ENCODE measurements at places on chromosomes 5 and 9. TPM values are rescaled to one million over a fixed set of nuclear protein-coding genes. Genes with fewer than 3 reads are reported as not detected.

Gene SLC1A1
- total RNA-seq: 27.1 TPM

Gene PKD2L2
- not detected for total RNA-seq

Gene FYB1
- total RNA-seq: 0.07 TPM

Gene DIMT1
- 54.3 TPM for total RNA-seq

Gene SPOCK1
- 216 TPM for total RNA-seq

Gene PITX1
- 0.57 TPM for total RNA-seq

Gene RASEF
- under 0.01 TPM for total RNA-seq

Gene PRR16
- total RNA-seq: 0.66 TPM

Gene C9orf40
- total RNA-seq: 6.6 TPM

Gene SERF1B
- total RNA-seq: 26.3 TPM

Gene BSPRY
- total RNA-seq: not detected

Gene OR1J2
- total RNA-seq: not detected

Gene FCN1
- not detected for total RNA-seq

Gene SLC34A1
- not detected for total RNA-seq

Gene CDC20B
- 0.13 TPM for total RNA-seq

Gene CCDC112
- 18.6 TPM for total RNA-seq

Gene NR6A1
- total RNA-seq: 1.2 TPM

Gene ANKRD33B
- total RNA-seq: 6.0 TPM

Gene ADRB2
- total RNA-seq: 4.1 TPM

Gene FAM153A
- not detected for total RNA-seq

Gene SOHLH1
- total RNA-seq: not detected

Gene TMEM174
- total RNA-seq: not detected

Gene ARID3C
- total RNA-seq: 0.07 TPM

Gene MLANA
- not detected for total RNA-seq

Gene PCDHGA11
- total RNA-seq: 12.5 TPM

Gene LCNL1
- total RNA-seq: not detected

Gene TIFAB
- not detected for total RNA-seq

Gene FANCG
- 39.3 TPM for total RNA-seq
